NCI-H146 (cell line): ENCODE measurements at places on chromosomes 3 and 15.
A peak's percentile ranks its signal among the peaks of the same experiment; 100 is the strongest.

GRCh38 chr15:57421551-57421950 is 45.2 kb downstream of the CGNL1 start:
- DNase-seq: no peak

DNA sequence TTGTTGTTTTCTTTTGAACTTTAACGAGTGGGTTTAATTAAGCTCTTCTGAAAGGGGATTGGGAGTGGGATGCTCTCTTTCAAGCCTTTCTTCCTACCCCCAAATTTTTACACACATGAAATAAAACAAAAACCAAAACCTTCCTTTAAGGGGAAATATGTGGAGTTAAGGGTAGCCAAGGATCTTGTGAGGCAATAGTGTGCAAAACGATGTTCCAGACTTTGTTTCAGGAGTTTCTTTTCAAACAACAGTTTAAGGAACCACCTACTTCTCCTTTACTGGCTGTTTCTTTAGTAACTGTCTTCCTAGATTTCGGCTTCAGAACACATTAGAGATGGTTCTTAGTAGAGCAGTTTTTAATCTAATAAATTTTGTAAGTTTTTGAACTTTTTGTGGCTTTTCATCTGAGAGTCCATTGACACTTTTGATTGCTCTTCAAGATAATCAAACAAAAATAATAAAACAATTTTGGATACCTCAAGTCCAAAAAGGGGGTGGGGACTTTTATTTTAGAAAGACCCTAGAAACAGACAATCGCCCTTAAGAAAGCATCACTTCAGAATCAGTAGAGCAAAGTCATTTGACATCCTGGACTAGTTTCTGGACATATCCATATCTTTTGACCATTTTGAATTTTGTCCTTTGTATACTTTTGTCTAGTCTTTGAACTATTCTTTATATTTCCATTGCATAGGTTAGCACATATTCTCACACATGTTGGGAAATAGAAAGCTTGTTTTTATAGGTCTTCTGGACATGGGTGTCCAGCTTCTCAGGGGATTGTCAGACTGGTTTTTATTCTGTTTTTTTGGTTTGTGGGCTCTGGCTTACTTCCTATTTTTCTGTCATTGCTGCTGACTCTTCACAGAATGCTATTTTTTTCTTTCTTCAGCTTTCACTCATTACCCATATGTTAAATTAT is 6.0 kb downstream of the DIPK2A start:
- no peak for DNase-seq

GRCh38 chr15:85011160-85011571 is 29.5 kb downstream of the PDE8A start:
- no peak for DNase-seq

DNA sequence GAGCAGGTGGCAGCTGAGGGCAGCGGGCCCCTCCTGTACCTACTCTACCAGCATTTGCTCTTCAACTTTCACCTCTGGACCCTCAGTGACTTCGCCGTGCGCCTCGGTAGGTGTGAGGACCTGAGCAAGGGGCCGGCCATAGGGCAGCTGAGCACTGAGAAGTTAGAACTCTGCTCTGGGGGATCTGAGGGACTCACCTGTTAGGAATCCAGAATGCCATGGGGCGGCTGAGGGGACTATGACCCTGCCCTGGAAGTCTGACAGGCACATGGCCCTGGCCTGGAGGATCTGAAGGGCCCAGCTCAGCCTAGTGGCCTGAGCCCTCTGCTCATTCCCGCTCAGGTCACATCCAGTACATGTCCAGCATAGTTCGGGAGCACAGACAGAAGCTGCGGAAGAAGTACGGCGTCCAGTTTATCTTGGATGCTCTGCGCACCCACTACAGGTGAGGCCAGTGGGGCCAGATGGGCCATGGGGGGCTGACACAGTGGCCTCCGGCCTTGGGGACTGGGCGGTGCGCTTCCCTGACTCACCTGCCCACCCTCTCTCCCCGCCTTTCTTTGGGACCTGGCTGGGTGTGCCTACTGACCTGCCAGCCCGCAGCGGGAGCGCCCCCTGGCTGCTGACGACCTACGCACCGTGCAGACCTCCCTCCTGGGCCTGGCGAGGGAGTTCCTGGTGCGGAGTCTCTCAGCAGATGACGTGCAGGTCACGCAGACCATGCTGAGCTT is 18.8 kb downstream of the NBEAL2 start:
- no peak for DNase-seq

- DNase-seq: peak; percentile 65
These were observed 644 bp downstream of the ZNF609 start for GRCh38 chr15:64460724-64461720.

- DNase-seq: no peak
These were observed 49.7 kb downstream of the XXYLT1 start for GRCh38 chr3:195221015-195221853.

DNA sequence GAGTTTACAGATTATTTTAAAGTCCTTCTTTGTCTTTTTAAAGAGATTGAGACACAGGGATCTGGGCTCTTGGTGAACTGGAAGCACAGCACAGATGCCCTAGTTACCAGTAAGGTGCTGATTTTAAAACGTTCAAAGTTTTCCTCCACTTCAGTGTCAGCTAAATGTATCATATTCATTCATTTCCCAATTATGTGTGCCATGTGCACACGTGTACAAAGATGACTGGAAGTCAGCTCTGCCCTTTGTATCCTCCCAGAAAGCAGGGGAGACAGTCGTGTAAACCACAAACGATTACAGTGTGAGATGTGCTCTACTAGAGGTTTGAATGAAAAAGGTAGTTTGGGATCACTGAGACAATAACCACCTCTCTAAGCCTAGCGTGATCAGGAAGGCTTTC is 730 bp downstream of the ZKSCAN7 start:
- no peak for DNase-seq

GRCh38 chr3:127166501-127167065 is 26.3 kb upstream of the PRR23E start:
- no peak for DNase-seq

DNA sequence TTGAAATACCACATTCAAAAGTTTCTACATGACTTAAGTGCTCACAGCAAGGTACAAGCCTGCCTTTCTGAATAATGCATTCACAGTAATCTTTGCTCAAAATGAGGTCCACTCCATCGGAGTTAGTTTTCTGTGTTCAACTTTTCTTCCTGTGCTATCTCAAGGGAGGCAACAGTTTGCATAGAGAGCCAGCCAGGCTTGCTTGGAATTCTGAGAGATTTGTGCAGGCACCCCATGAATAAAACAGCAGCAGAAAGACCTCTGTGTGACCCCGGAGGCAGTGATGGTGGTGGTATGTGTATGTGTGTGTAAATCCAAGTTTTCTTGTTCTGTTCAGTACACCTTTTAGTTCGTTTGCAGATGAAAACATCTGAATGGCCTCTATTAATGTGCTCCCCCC is 124.0 kb downstream of the ADAMTS9 start:
- no peak for DNase-seq

- DNase-seq: no peak
These were observed 10.0 kb downstream of the PLA2G4B start for GRCh38 chr15:41848631-41849030.

DNA sequence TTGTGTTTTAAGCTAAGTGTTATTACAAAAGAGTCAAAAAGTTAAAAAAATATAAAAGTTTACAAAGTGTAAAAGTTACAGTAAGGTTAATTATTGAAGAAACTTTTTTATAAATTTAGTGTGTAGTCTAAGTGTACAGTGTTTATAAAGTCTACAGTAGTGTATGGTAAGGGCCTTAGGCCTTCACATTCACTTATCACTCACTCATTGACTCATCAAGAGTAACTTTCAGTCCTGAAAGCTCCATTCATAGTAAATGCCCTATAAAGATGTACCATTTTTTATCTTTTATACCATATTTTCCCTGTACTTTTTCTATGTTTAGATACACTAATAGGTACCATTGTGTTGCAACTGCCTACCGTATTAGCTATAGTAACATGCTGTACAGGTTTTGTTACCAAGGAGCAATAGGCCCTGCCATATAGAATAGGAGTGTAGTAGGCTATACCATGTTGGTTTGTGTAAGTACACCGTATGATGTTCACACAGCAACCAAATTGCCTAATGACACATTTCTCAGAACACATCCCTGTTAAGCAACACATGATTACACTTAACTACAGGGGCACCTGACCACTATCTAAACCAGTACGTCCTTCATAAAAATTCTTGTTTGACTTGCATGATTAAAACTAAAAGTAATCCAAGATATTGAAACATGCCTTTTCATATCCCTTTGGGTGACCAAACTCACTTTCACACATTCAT is 17.2 kb downstream of the RAD18 start:
- DNase-seq: no peak

DNA sequence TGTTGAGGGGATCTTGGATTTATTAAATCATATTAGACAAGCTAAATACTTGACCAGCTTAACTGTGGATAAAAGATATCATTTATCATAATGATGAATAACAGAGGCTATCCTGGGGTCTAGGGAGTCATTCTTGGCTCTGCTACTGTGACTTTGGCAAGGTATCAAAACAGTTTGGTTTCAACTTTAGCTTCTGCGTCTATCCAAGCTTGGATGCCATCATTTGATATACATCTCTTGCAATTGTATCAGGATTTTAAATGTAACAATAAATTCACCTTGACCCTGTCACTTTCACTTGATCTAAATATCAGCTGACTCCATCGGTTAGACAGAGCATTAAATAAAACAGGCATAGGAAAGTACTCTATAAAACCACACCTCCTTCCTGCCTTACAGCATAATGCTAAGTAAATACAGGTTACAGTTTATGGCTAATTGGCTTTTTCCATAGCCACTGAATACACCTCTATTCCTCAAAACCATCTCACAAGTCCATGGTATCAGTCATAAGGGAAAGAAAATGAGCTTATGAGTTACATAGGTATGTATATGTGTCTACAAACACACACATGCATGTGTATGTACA is 262.9 kb downstream of the CTNNB1 start:
- DNase-seq: no peak

GRCh38 chr15:44250566-44251205 is 37.8 kb upstream of the GOLM2 start:
- DNase-seq: no peak

GRCh38 chr3:137191133-137191923 is 233.5 kb downstream of the IL20RB start:
- no peak for DNase-seq

GRCh38 chr3:61877359-61878138 is 316.2 kb downstream of the PTPRG start:
- DNase-seq: peak; percentile 73

GRCh38 chr3:32813180-32813579 is 4.6 kb upstream of the TRIM71 start:
- no peak for DNase-seq

DNA sequence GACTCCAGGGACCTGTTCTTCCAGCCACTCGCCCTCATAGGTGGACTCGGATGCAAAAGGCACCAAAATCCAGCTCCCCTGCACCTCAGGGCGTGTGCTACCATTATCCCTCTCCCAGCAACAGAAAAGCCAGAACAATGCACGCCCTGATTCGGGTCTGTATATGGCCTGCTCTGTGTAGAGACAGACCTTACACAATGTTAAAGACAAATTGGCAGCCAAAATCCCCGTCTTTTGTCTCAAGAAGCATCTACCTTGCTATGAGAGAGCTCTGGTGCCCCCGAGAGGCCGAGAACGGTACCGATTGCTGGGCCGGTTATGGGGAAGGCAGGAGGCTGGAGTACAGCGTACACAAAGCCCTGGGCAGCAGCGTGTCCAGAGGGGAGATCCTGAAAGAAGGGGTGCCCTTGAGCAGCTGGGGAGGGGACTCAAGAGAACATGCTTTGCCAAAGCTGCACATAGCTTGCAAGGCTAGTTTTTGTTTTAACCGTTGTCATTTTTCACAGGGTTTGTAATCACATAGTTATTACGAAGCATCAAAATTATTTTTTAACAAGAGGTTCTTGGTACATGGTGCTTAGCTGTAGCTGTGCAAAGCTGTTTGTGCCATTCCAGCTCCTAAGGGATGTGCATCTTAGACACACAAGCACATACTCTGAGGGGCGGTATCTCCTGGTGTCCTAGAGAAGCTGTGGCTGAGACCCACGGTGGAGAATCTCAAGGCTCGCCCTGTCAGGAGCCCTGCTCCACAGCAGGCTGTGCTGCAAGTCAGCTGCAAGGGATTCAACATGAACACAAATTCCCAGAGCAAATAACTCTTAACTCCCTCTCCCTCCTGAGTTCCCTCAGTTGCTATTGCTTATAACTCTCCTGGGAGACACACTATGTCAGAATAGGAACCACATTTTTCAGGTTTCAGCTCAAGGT is 461.5 kb upstream of the PPP2R3A start:
- DNase-seq: peak; percentile 93

DNA sequence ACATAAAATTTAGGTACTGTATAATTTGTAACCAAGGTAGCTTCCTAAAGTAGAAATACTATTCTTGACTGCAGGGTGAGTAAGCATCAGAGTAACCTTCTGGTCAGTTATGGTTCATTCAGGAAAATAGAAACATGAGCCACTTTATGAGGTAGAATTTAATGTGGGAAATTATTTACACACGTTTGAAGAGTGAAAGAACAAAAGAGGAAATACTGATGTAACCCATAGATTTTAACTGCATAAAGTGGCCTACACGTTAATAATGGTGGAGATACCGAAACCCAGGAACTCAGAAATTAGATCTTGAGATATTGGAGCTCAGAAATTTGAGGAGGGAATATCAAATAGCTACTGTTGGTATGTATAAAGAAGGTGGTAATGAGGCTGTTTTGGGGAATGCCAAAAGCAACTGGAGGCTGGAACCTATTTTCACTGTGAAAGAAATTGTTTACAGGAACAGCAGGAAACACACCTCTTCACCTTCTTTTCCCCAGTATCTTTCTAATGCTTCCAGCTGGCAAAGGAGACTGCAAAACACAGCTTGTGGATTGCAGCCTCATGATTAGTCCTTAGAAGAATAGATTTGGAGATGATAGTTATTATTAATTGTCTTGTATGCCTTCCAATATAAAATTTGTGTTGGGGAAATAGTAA is 216.1 kb downstream of the DOCK3 start:
- DNase-seq: no peak

- no peak for DNase-seq
These were observed 55.7 kb downstream of the RUBCN start for GRCh38 chr3:197680955-197681521.

DNA sequence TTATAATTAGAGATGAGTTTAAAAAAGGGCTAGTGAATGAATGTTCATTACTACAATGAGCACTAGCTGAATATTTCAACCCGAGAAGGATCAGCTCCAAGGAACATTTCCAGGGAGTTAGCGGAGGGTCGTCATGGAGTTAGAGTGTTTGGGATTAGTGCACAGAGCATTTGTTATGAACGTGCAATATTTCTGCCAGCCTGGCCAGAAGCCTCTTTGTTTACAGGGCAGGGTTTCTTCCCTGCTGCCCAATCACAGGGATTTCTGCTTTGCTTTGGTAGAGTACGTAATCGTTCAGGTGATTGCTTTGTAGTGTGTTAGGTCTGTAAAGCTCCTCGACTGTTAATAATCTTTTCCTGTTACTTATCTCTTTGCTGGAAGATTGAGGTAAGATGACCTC is 5.9 kb downstream of the CGNL1 start:
- DNase-seq: no peak

DNA sequence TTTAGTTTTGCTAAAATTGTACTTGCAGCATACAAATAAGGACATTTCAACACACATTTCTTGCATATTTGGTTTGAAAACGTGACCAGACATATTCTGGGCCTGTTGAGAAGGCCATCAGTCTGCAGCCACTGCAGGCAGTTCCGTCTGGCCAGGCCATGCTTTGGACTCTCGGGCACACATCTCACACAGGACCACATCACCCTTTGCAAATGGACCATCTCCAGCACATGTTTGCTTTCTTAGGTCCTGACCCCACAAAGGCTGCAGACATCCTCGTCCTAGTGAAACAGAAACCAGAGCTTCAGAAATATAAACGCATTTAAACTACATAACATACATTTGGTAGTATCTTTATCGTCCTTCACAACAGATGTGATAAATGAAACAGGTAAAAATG is 24.1 kb downstream of the GABRA5 start:
- no peak for DNase-seq
